GM19239 (cell line): ENCODE measurements at places on chromosomes 6 and 20.

DNA sequence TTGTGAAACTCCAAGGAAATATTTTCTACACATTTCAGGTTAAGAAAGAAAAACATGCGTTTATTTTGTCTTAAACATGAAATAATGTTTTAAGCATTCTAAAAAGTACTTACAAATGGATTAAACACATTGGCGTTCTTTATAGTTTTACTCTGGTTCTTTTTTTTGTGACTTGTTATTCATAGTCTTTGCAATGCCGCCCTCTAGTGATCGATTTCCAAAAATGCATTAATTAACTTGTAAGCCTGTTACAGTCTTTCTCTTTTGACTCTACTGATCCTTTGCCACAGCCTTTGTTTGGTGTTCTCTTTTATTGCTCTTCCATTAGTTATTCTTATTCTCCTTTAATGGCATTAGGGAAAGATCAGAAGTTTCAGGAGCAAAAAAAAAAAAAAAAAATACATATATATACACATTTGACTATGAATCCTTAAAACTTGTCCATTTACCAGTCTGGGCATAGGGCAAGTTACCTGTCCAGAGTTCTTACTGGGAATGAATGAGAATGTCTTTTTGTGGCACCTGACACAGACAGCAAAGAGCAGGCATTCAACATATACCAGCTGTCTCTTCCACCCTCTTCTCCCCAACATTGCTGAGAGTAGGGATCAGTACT, 59.9 kb downstream of the MACROD2 start:
- no peak for DNase-seq

- no peak for DNase-seq
Observed at GRCh38 chr6:145271040-145271439, 464.3 kb downstream of the EPM2A start.

DNA sequence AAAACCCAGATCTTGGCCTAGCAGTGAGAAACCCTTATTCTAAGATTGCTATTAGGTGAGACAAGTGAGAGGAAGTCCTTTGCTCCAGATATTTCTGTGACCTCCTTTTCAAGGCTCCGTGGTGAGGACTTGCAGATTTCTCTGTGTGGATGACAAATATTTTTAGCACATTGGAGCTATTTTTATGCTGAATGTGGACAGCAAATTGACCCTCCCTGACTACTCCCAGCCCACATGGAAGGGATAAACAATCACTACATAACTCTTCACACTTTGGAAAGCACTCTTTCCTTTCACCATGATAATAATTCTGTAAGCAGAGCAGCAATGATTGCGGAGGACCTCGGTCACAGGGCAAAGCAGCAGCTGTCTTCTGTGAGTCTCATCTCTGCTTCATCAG, 88.0 kb upstream of the ADGRF1 start:
- no peak for DNase-seq

- no peak for DNase-seq
Observed at GRCh38 chr6:83198486-83199172, 5.5 kb downstream of the RWDD2A start.

GRCh38 chr20:20993372-20993771, 112.8 kb downstream of the LINC00237 start:
- DNase-seq = no peak

DNA sequence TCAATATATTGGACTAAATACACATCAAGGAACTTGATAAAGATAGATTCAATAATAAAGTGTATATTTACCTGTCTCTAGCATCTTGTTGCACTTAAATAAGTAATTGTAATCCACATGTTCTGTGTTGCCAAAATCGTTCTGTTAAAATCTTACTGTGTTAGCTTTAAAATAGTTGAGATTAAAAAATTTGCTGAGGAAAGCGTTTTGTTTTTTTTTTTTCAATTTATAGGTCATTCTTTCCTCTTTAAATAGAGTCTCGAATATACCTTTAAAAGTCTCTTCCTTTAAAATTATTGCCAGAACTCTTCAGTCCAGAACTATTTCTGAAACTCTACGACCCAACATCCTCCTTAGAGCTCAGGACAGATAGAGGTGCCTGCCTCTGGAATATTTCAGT, 195.6 kb upstream of the OPRM1 start:
- no peak for DNase-seq

DNA sequence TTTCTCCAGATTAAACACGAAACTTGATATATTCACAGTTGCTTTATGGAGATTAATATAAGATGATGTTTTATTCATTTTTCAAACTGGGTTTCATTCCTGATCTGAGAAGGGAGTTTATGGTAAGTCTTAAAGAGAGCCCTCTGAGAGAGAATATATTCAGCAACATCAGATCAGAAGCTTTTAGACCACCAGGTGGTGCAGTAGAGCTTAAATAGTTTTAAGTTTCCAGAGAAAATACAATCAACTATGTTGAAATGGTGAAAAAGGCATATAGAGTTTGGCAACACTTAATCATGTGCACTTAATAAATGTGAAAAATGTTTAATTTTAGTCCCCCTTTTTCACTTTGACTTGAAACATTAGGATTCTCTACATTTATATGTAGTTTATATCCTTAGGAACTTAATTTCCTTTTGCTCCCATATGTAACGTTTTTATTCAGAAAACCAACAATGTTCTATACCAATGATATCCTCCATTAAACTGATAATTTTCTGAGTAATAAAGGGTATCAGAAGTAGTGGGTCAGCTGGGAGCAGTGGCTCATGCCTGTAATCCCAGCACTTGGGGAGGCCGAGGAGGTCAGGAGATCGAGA, 86.4 kb upstream of the CLDN20 start:
- DNase-seq = no peak

DNA sequence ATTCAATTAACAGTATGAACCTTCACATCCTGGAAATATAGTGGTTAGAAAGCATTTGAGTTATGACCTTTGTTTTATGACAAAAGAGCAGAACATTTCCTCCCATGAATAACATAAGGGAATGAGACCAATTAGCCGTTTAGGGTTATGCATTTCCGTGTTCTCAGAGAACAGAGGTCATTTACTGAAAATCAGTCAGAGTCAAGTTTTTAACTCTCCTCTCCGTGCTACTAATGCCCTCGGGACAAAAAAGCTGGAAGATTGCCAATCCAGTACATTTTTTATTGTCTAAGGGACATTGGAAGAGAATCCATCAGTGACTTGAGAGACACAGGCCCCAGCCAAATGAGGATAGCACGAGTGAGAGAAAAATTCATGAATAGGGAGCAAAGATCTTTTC, 632.7 kb downstream of the RFPL4B start:
- no peak for DNase-seq

DNA sequence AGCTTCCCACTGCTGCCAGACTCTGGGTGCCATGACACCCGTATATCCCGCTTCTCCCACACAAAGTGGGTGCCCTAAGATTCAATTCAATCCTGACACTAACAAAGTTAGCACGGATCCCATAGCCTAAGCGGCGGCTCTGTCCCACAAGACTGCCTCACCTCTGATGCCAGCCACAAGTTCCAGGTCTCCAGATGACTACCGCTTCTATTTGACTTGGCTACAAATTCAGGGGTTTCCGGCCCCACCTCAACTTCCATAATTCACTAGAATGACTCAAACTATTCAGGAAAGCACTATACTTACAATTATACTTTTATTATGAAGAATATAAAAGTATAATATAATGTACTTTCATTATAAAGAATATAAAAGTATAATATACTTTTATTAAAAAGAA, 24.8 kb upstream of the SLC22A23 start:
- no peak for DNase-seq

DNA sequence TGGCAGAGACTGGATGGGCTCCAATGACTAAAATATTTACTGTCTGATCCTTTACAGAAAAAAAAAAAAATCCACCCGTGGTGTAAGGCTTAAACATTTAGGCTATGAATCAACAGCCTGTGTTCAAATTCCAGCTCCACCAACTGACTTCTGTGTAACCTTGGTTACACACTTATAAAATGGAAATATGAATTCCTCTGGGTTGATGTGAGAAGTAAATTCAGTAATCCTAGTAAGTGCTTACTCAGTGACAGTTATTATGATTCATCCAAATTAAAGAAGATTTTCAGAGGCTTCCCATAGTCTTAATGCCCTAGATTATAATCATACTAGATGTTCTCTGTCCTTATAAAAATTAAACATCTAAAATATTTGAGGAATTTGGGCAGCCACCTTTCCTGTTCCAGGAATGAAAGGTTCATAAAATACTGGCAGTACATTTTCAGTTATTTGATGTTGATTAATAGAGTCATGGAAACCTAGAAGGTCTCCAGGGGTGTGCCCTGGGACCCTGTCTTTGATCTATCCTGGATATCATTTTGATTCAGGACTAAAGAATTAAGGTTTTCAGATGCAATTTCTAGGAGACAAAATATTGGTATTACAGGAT, 180.3 kb upstream of the ZNF217 start:
- DNase-seq = no peak

- no peak for DNase-seq
Observed at GRCh38 chr6:11023032-11023431, 21.1 kb downstream of the ELOVL2 start.

GRCh38 chr20:35597186-35597585, 18.4 kb upstream of the SPAG4 start:
- DNase-seq = no peak

DNA sequence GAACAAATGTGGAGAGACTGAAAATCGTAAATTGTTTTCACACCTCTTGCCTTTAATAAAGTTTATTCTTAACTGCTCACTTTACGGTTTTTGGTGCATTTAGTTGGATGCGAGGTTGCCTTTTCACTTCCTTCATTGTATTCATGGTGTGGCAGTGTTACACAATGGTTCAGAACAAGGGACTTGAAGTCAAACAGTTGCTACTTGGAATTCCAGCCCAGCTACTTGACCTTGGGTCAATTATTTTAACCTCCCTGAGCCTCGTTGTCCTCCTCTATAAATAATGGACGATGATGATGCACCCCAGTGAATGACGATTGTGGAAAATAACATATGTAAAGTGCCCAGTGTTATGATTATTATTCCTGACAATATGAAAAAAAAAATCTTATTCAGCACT, 72.3 kb downstream of the CARMIL1 start:
- DNase-seq = no peak

DNA sequence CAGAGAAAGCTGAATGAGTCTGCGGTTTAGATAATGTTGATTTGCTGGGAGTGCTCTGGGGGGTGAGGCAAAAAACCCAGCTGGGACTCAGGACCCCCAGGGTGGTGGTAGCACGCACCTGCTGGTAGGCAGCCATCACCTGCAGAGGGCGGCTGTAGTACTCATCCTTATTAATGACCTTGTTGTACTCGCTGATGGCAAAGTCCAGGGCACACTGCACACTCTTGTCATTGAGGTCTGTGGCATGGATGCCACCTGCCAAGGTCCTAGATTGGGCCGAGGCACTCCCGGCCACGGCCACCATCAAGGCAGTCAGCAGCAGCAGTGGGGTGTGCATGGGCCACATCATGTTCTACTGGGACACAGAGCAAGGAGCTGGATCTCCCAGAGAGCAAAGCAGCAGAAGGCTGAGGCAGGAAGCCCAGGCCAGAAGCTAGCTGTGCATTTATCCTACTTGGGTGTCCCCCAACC, at the start of gene CST5:
CST5 (minus strand) TSS at position 421 of the 471 bp plus-strand sequence; CDS start at position 349, 72 bp downstream.
- no peak for DNase-seq

- no peak for DNase-seq
Observed at GRCh38 chr6:132512342-132512637, 626 bp downstream of the STX7 start.

DNA sequence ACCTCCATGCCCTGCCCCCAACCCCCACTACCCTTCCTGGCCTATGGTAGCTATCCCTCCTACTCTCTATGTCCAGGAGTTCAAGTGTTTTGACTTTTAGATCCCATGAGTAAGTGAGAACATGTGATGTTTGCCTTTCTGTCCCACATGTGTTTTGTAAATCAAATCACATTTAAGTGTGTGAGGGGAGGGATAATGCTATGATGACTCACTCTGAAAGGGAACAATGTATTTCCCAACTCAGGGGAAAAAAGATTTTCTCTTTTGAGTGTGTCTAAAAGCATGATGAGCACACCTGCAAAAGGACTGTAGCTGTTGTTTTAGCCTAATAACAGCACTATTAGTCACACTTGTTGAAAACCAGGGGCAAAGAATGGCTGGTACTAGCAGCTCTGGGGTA, 193.7 kb downstream of the GJA10 start:
- DNase-seq = no peak

DNA sequence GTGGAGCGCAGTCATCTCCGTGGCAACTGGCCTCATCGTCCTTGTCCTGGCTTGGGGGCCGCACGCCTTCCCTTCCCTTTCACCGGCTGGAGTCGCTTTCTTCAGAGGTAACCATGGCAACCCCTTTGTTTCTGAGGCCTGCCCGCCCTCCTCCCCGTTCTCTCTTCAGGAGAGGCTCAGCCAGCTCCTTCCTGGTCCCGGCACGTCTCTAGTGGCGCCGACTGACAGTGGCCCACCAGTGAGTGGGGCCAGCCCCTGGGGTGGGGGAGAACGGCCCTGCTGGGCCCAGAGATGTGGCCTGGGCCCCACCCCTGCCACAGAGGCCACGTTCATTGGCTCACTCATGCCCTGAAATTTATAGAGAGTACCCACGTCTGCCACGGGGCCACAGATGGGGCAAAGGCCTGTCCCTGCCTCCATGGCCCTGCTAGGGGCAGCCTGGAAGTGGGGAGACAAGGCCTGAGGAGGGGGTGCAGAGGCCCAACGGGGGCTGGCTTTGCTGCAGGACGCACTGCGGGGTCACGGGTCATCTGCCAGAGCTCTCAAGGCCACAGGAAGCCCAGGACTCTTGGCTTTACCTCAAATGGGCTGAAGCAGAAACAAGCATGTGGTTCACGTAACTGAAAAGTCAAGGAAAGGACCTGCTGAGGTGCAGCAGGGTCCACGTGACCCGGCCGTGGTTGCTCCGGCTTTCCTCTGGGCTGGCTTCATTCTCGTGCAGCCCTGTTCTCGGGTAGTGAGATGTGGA, 1.4 kb upstream of the OSBPL2 start:
- DNase-seq = no peak

- DNase-seq = no peak
Observed at GRCh38 chr20:47031004-47031403, 136.4 kb downstream of the EYA2 start.

- DNase-seq = no peak
Observed at GRCh38 chr6:154370545-154370944, 13.9 kb upstream of the IPCEF1 start.

GRCh38 chr20:17870086-17870740, 98.4 kb downstream of the SNX5 start:
- no peak for DNase-seq

DNA sequence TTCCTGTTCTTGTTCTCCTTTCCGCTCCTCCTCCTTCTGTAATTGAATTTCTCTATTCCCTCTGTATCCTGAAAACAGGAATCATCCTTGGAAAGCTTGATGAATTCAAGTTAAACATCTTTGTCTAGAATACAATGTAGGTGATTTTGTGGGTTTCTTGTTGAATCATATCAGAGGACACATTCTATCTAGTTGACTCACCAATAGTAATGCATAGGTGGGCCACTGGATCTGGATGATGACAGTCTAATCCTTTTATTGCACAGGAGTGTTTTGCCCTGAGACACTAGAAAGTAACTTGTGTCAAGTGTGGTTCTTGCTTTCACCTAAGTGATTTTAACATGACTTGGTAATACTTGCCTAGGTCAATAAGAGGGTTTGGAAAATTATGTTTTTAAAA, 164.3 kb downstream of the RFPL4B start:
- DNase-seq = no peak

- no peak for DNase-seq
Observed at GRCh38 chr6:99879431-99879830, 114.6 kb downstream of the MCHR2 start.
